SJSA1 (cell line): ENCODE measurements at places on chromosomes 3 and 15. TPM values are rescaled to one million over a fixed set of nuclear protein-coding genes. Genes with fewer than 3 reads are reported as not detected.

- no peak for DNase-seq
Observed at GRCh38 chr15:72475674-72476073, 1.5 kb downstream of the ARIH1 start.

GRCh38 chr15:50813865-50814264 is 48.4 kb upstream of the SPPL2A start:
- no peak for DNase-seq

- DNase-seq = no peak
Observed at GRCh38 chr3:183777016-183777618, 48.3 kb downstream of the MAP6D1 start.

Gene ATP11B
- 36.7 and 50.8 TPM in 2 replicates for total RNA-seq
